Activated CD4-positive, alpha-beta T cell treated with anti-CD3 and anti-CD28 coated beads, Interleukin-2, Interleukin-6, amounts not matched to agents 100 ng/mL and 50 ng/mL, durations not matched to agents 16 hours and 8 hours (primary cell): ENCODE measurements at places on chromosomes 5 and 9.

DNA sequence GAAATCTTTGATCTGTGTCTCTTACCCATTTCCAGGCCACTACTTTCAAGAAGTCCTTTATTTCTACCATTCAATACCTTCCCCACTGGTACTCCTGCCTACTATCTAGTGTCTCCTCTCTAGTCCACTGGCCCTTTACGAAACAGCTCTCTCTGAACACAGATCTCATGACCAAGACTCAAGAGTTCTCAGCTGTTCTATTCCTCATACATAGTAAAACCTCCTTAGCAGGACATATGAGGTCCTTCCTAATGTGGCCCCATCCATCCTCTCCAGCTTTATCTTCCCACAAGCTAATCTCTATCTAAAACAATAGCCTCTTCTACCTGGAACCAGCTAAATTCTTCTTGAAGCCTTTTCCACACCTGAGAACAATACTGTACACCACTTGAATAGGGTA, 2.6 kb downstream of the TEX10 start:
- DNase-seq: no peak

DNA sequence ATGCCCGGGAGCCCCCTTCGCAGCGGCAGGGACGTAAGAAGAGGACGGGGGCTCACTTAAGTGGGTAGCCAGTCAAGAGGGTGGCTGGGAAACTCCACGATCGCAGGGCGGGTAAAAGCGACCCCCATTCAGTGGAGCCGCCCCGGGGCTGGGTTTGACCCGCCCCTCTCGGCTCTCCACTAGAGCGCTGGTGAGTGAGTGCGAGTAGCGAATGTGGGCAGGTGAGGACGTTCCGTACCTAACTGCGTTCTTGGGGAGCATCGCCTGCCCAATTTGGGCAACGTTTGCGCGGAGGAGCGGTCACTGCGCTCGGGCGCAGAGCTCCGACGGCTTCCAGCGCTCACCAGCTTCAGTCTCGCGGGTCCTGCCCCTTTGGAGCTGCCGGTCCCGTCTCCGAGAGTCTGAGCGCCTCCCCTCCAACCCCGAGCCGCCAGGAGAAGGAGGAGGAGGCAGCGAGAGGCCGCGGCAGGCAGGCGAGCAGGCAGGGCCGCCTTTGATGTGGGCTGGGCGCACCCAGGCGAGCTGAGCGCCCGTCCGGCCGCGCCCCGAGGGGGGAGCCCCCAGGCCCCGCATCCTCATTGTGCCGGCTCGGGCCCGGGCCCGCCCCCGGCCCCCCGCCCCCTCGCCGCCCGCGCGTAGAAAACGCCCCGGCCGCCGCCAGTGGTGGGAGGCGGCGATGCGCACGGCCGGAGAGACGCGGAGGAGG, at the start of gene FGF18:
Gene FGF18, plus strand, starts transcription at position 666 of the 706 bp plus-strand sequence. CDS start 553 bp downstream, outside the sequence.
- peak; percentile 49 for DNase-seq

DNA sequence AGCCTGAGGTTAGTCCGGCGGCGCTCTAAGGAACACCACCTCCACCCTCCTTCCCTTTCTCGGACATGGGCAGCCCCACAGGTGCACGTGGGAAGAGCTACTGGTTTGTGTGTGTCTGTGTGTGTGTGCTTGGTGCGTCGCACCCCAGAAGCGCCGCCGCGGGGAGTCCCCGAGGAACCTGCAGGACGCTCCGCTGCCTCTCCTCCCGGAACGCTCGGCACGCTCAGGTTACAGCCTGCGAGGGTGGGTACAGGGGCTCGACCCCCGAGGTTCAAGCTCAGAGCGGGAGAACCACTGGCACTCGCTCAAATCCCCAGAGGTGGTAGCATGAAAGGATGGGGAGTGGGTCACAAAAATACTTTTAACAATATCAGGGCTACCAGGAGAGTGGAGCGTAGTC, 2.0 kb downstream of the ASTN2 start:
- no peak for DNase-seq

DNA sequence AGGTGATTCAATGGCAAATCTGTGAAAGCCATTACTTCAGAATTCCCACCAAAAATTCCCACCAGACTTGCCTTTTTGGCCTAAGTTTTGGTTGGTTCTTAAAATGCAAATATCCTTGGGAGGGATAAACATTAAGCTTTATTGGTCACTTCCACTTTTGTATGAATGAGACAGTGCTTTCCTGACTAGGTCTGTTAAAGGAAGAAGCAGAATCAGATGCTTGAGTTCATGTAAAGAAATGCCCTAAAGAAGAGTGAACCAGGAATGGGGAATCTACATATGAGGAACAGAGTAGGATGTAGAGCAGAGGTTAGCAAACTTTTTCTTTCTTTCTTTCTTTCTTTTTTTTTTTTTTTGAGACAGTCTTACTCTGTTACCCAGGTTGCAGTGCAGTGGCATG, 129.3 kb downstream of the GCNT1 start:
- no peak for DNase-seq

- no peak for DNase-seq
Observed at GRCh38 chr5:37568893-37569292, 189.8 kb downstream of the WDR70 start.

- no peak for DNase-seq
Observed at GRCh38 chr5:36407396-36407795, 105.7 kb upstream of the RANBP3L start.

DNA sequence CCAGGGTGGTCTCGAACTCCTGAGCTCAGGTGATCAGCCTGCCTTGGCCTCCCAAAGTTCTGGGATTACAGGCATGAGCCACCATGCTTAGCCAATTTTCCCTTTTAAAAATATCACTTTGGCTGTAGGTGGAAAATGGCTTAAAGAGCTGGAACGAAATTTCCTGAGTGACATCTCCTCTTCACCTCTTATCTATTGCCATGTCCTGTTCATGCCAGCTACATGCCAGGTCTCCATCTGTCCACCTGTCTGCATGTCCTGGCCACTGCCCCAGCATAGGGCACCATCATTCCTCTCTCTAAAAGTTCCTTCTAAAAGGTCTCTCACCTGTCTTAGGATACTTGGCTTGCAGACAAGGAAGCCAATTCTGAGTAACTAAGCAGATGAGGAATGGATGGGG, 2.8 kb upstream of the GRK6 start:
- DNase-seq: no peak

GRCh38 chr5:132363431-132364112, 5.9 kb upstream of the SLC22A5 start:
- no peak for DNase-seq

DNA sequence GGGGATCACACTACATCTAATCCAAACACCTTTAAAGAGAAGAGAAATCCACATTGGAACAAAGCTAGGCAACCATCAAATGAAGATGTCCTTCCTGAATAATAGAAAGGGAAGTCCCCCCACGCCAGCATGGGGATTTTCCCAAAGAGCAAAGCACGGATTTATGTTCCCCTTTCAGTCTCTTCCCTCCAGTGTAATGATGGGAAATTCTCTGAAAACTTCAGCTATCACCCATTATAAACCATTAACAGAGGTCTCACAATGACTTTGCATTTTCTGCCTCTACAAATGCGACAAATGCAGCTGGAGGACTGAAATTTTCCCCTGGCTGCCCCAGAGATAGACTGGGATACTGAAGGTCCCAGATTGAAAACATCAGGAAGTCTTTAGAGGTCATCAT, 368.7 kb downstream of the EFNA5 start:
- no peak for DNase-seq

DNA sequence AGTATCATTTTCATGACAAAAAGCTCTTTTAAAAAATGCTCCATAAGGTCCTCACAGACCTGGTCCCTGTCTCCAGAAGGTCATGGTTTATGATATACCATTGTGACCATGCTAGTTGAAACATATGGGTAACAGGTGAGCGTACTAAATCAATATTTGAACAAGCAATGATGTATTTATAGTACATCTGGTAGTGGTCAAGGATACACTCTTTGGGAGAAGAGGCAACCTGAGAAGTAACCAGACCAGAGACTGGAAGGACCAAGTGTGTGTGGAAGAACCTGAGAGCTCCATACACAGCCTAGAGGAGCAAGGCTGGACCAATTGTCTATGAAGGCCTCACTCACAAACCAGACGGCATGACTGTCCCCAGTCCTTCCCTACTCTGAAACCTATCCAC, 55.1 kb downstream of the LHFPL2 start:
- no peak for DNase-seq

GRCh38 chr9:76894198-76894597, 11.7 kb downstream of the PRUNE2 start:
- no peak for DNase-seq

GRCh38 chr5:90434116-90434714, 24.7 kb upstream of the CETN3 start:
- peak; percentile 59 for DNase-seq

GRCh38 chr9:15400281-15400941, 22.3 kb upstream of the SNAPC3 start:
- no peak for DNase-seq

- DNase-seq: no peak
Observed at GRCh38 chr5:106874974-106875373, 795.8 kb downstream of the EFNA5 start.

GRCh38 chr5:1726956-1727355, 72.7 kb downstream of the MRPL36 start:
- DNase-seq: no peak

DNA sequence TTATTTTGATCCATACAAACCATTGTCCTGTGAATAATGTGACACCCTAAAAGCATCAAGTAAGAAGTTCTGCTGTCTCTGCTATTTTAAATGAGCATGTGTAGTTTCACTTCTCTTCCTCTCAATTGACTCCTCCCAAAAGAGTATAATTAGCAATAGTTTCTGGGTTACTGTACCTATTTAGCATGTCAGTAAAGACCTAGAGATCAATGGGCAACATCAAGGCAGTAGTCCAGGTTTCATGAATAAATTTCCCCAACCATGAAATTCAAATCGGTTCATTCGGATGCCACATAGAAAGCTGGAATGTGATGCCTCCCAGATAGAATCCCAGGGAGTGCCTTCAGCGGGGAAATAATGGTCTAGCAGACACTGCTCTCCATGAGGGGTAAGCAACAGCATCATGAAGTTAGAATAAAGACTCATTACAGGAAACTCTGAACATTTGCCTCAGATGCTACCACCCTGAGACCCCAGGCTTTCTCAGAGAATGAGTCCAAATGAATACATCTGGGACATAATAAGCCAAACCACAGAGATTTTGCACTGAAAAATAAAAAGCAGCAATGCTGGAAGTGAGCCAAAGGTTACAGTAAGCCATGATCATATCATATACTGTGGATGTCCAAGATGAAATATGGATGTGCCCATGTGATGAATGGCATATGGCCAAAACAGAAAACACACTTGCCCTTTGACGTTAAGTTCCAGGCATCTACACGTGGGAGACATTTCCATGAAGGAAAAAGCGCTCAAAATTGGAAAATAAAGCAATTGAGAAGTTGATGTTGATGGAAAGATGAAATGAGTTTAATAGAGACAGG, 1107.0 kb upstream of the SEMA6A start:
- no peak for DNase-seq

- no peak for DNase-seq
Observed at GRCh38 chr9:109163194-109163593, 3.9 kb downstream of the FRRS1L start.

DNA sequence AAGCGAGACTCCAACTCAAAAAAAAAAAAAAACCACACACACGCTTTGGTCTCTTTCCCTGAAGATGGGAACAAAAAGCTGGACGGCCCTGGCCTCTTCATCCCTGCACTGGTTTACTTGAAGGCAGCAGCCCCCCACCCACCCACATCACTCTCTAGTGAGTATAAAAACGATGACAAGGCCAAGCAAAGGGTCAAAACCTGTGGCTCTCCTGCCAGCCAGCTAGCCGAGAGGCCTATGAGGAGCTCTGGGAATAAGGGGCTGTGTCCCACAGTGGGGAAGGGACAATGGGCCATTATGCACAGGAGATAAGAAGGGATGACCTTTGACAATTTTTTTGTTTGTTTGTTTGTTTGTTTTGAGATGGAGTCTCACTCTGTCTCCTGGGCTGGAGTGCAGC, 13.1 kb downstream of the QRFP start:
- DNase-seq: no peak

DNA sequence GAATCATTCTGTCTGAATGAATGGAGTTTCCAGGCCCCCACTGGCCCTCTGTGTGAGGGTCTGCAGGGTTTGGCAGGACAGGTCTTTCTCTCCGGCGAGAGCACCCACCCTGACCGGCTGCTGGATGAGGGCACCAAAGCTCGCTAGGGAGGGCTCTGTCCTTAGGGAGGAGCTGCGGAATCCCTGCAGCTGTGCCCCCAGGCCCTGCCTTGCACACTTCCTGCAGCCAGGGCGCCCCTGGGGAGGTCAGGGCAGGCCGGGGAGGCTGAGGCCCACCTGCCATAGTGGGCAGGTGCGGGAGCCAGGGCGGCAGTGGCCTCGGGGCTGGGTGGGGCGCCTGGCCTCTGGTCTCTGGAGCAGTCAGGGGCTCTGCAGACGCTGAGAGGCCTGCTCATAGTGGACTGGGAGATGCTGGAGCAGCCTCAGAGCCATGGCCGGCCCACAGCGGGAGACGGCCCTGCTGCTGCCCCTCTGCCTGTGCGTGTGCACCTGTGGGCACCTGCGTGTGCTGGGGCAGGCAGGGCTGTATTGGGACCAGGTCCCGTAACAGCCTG, 36.1 kb downstream of the EXOC3 start:
- no peak for DNase-seq

GRCh38 chr9:122536134-122536533, 9.0 kb upstream of the OR1N1 start:
- no peak for DNase-seq

GRCh38 chr5:73663860-73664240, 37.9 kb downstream of the ARHGEF28 start:
- no peak for DNase-seq

DNA sequence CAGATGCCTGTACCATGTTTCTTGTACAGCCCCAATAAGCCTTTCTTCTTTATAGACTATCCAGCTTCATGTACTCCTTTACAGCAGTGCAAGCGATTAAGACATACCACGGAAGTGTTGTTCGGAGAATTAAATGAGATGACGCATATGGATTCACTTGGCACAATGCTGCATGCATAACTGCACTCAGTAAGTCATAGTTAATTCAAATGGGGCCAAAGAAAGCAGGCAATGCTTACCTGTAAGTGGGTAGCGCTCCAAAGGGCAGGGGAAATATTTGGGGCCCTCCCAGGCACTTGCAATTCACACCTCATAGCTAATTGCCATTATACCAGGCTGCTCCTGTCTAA, 7.7 kb upstream of the ADRA1B start:
- no peak for DNase-seq
